ENCODE measurements at places on chromosomes 2 and 18.

DNA sequence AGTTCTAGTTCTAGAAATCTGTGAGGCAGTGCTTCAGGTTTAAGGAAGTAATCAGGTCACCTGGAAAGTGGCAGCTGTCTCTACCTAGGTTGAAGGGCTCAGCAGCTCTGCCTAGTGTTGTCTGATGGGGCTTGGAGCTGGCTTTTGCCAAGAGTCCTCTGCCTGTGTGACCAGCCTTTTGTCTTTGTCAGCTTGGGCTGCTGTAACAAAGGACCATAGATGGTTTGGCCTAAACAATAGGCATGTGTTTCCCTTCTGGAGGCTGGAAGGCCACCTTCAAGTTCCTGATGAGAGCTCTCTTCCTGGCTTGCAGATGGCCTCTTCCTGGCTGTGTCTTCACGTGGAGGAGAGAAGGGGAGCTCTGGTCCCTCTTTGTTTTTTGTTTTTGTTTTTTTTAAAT, 13.3 kb downstream of the UBE2F start:
- no peak for DNase-seq

GRCh38 chr2:3450385-3451010, 68.8 kb downstream of the ADI1 start:
- DNase-seq: no peak

GRCh38 chr2:28325567-28326468, 66.8 kb upstream of the FOSL2 start:
- no peak for DNase-seq

GRCh38 chr18:8908792-8909510, 193.5 kb upstream of the NDUFV2 start:
- DNase-seq: no peak

- DNase-seq: no peak
Observed at GRCh38 chr2:1814061-1814460, 69.7 kb upstream of the PXDN start.

DNA sequence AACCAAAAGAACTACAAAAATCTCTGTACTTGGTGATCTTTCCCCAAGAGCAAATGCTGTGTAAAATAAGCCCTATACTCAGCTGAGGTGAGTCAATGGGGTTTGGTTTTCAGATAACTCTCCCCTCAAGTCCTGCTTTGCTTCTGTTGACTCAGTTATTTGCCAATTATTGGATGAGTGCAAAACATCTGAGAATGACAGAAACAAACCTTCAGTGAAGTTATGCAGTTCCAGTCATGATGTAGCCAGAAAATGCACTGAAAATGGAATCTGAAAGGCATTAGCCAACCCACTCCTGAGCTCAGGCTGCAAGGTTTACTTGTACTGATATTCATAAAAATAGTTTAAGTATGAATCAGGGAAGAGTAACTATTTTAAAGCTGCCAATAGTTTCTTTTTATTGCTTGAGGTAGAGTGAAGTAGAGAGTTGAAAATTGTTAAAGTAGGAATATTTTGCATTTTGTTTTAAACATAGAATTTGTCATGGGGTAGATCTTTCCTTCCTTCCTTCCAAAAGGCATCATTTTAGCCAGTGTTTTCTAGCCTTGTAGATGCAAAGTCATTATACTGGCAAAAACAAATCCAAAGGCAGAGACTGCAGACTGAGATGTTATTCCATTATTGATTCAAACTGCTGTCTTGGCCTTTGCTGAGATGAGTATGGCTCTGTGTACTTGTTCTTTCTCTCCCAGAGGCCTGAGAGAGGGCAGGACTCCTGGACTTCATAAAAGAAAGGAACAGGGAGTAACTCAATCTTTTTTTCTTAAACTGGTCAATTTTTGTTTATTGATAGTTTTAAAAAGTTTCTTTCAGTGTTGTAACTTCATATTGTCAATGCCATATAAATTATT, 215.3 kb downstream of the RND3 start:
- DNase-seq: no peak

DNA sequence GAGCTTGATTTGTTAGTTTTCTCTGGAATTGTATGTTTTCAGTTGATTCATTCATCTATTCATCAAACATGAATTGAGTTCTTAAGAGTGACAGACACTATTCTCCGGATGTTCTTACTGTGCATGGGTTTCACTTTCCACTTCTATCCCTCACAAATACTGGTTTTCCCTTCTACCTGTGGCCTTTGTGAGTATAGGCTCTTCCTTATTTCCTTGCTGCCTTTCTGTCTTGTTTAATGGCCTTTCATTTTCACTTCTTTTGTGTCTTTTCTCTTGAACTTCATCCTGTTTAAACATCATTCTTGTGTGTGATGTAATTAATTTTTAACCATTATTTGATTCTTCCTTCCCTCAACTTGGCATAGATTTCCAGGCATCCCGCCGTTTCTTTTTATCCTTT, 90.7 kb downstream of the CRIM1 start:
- DNase-seq: no peak

GRCh38 chr2:25756536-25756935, 83.2 kb upstream of the DTNB start:
- DNase-seq: no peak
